ENCODE measurements at places on chromosomes 2 and 18. TPM values are rescaled to one million over a fixed set of nuclear protein-coding genes. Genes with fewer than 3 reads are reported as not detected.

- no peak for DNase-seq
These were observed 162.6 kb downstream of the FMNL2 start for GRCh38 chr2:152497481-152498052.

DNA sequence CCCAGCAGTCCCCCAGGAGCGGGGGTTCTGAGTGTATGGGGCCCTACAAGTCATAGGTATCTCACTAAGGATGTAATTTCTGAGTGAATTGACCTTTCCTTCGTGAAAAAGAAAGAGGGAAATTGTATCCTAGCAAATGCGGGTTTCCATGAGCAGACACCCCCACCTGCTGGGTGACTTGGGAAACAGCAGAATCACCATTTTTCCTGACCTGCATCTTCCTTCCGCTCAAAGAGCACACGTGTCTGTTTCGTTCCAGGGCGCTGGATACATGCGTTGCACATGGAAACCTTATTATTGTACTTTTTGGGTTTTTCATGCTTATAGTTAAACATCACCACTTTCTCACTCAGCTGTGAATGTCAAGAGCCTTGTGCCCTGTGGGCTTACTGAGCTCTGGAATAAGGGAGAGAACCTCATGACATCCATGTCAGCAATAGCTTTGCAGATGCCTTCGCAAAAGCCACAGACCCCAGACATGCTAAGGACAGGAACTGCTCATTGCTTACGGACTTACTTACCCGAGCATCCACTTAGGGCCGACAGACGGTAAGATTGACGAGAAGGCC lies 132.8 kb downstream of the TPO start:
- DNase-seq, result peak; percentile 42

GRCh38 chr2:209986415-209986814 lies 16.0 kb upstream of the RPE start:
- no peak for DNase-seq

- DNase-seq, result no peak
These were observed 69.0 kb downstream of the COL6A3 start for GRCh38 chr2:237344942-237345341.

DNA sequence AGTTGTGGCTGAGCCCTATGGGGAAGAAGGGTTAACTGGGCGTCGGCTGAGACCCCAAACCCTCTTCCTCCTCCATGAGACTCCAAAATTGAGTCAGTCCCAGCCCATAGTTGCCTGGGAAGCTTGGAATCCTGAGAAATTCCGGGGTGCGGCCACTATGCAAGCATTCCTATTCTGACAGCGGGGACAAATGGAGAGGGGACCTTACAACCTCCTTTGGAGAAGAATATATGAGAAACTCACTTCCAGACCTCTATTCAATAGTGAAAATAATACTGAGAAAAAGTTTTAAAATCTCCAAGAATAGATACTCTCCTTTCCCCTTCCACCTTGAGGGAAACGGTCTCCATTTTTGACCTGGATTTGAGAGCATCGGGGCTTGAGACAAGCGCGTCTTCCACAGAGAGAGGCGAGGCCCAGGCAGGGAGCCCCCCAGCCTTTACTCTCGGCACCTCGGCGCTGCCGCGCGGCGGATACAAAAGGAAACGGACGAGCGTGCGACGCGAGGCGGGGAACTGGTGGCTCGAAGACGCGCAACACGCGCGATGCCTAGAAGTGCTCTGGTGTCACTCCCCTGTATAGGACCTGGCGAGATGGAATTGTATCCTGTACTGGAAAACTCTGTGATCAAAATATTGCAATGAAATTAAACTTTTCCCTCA lies 11.1 kb downstream of the NR4A2 start:
- DNase-seq, result no peak

- DNase-seq, result no peak
These were observed 2.3 kb downstream of the ACTR3 start for GRCh38 chr2:113892004-113892710.

- DNase-seq, result no peak
These were observed 197.4 kb downstream of the CAMKMT start for GRCh38 chr2:44559108-44559507.

GRCh38 chr18:23547846-23548245 lies 38.5 kb downstream of the NPC1 start:
- DNase-seq, result no peak

- DNase-seq, result no peak
These were observed 16.1 kb upstream of the MLPH start for GRCh38 chr2:237470914-237471313.

GRCh38 chr2:191617575-191617974 lies 60.4 kb upstream of the NABP1 start:
- DNase-seq, result no peak

GRCh38 chr18:39611381-39612100 lies 2045.9 kb upstream of the CELF4 start:
- no peak for DNase-seq

GRCh38 chr2:239514754-239515530 lies 114.1 kb upstream of the HDAC4 start:
- DNase-seq, result no peak

GRCh38 chr2:42752314-42752713 lies 11.6 kb downstream of the OXER1 start:
- no peak for DNase-seq

GRCh38 chr2:111716905-111717775 lies 166.9 kb downstream of the ANAPC1 start:
- no peak for DNase-seq

DNA sequence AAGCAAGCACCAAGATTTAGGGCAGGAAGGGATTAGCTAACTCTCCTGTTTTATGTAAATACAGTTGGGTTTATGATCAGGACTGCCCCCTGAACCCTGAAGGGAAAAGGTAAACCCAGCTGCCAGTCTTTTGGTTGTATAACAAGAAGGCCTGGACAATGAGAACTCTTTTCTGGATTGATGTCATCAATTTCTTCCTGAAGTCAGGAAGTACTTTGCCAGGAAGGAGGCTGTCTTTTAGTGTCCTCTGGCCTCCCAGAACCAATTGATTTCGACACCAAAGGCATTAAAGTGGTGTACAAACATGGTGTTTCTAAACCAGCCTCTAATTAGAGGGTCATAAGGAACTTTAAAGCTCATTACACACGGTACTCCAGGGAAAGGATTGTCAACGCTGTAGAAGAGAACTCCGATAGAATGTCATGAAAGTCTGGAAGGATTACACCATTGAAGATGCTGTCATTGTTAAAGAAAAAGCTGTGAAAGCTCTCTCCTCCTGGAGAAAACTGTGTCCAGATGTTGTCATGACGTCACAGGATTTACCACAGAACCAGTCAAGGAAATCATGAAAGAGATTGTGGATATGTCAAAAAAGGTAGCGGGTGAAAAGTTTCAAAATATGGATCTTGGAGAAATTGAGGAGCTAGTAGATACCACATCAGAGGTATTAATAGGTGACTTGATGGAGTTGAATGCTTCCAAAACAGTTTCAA lies 78.8 kb downstream of the ANKRD12 start:
- DNase-seq, result no peak

DNA sequence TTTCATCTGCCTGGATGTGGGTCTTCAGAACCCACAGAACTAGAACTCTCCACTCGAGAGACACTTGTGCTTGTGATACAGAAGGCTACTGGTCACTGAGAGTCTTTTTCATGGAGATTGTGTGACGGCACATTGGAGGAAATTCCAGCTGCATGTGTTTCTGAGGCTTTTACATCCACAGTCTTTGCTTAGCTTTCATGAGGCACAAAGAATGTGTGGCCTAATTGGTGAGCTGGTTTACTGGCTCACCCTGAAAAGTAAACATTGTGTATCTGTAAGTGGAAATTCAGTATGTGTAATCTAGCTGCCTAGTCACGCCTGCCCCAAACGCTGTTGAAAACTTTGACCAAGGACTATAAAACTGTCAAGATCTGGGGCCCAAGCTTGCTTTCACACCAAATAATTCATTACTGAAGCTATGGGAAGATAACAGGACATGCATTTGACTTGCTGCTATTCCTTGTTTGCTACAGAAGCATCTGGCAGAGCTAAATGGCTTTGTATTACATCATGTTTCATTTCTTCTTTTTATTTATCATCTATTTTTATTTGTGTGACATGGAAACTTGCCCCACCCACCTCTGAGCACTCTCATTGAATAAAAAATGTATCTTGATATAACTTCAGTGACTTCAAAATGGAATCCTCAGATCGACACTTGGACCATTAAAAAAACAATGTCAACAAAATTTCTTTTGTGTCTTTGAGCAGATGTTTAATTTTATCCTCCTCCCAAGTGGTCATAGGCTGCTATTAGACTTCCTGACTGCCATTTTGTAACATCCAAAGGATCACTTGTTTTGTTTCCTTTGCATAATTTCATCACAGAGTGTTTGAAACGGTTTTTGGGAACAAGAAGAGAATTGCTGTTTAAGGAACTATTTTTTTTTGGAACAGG lies 80.2 kb downstream of the EFEMP1 start:
- peak; percentile 37 for DNase-seq

DNA sequence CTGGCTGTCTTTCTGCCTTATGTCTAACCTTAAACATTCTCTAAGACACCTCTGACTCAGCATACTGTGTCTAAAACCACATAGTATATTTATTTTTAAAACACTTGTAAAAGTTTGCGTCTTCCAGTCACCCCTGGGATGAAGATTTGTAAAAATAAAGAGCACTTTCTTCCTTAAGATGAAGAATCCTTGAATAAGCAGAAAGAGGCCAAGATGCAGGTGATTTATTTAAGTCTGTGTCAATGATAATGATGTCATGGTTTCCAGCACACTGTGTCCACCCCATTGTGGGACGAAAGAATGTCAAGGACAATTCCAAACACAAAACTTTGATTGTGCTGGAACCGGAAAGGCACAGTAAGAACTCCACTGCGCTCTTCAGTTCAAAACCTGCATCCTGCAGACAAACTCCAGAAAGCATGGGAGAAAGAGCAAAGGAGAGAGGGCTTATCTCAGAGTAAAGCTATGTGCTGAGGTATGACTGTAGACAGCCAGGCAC lies 92.9 kb downstream of the ZEB2 start:
- no peak for DNase-seq

DNA sequence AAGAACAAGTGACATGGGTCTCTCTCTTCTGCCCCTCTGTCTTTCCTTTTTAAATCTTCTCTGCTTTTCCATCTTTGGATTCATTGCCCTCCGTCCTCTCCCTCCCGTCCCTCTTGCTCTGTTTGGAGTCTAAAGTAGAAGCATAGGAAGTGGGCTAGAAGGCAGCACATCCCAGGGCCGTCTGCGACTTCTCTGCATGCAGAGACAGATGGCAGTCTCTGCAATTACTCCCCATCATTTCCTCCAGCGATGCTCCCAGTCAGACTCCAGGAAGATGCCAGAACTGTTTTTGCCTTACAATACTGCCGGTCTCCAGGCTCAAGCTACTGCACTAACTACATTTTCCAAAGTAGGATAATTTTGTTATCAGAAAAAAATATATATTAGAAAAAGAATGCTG lies 35.2 kb upstream of the LPIN2 start:
- DNase-seq, result no peak

GRCh38 chr2:42858140-42859005 lies 66.0 kb upstream of the HAAO start:
- no peak for DNase-seq

DNA sequence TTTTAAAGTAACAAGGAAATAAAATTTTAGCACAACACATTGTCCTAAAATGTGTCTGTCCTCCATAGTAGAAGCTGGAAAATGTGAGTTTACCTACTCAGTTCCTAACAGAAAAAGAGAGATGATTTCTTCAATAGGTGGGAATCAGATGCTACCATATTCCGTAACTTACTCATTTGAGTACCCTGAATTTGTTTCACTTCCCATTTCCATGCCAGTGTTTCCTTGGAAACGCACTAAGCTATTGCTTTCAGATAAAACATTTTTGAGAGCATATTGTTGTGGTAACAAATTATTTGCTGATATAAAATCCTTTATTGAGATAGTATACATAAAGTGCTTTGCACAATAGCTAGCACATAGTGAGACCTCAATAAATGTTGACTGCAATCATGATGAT lies 137.5 kb upstream of the BARD1 start:
- no peak for DNase-seq

- DNase-seq, result no peak
These were observed 16.2 kb upstream of the FHL2 start for GRCh38 chr2:105415007-105415406.

- DNase-seq, result no peak
These were observed 119.2 kb downstream of the ANKRD44 start for GRCh38 chr2:197191177-197191939.

GRCh38 chr18:31171144-31171839 lies 8.6 kb upstream of the DSC1 start:
- no peak for DNase-seq

DNA sequence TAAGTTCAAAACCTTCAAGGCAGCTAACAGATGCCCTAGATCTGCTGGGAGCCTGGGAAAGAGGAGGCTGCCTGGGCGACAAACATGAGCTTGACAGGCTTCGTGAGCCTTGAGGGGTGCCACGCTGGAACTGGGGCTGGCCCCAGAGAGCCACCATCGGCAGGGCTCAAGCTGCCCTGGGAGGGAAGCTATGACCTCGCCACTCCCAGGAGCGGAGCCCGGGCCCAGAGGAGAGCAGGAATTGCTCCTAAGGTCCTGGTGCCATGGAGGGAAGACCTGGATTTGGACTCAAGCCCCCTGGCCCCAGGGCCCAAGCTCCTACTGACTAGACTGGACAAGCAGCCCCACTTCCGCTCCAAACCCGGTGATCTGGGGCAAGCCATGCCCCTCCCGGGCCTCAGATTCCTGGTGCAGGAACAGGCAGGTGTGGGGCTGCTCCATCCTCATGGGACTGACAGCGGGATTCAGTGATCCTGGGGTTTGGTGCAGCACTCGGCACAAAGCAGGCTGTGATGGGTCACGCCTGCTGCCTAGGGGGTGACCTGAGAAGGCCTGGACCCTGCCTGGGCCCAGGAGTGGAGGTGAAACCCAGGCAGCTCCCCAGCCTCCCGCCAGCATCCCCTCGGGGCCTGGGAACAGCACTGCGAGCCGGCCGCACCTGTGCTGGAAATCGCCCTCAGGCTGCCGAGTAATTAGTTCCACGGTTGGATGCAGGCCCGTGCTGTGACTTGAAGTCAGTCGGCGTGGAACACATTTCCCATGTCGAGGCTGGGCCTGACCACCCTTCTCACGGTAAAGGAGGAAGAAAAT lies 246.9 kb downstream of the NDUFA10 start:
- no peak for DNase-seq

The GNLY gene
- total RNA-seq, result not detected

The RAX gene
- 0.39 TPM for total RNA-seq

The KIF1A gene
- 0.89 TPM for total RNA-seq

The SOX11 gene
- 6.6 TPM for total RNA-seq

The PHOSPHO2 gene
- 5.9 TPM for total RNA-seq

The SLC38A11 gene
- 0.69 TPM for total RNA-seq

The ST6GAL2 gene
- 5.9 TPM for total RNA-seq

The ATP6V1B1 gene
- 2.3 TPM for total RNA-seq

The DNER gene
- 3.3 TPM for total RNA-seq

The CROCC2 gene
- total RNA-seq, result 0.30 TPM

The CRYGD gene
- not detected for total RNA-seq

The C2orf66 gene
- total RNA-seq, result 0.69 TPM

The PLB1 gene
- total RNA-seq, result 7.2 TPM

The PROM2 gene
- total RNA-seq, result 9.4 TPM
